Breast epithelium (tissue), 4 donors: ENCODE measurements at places on chromosomes 6 and 20.

DNA sequence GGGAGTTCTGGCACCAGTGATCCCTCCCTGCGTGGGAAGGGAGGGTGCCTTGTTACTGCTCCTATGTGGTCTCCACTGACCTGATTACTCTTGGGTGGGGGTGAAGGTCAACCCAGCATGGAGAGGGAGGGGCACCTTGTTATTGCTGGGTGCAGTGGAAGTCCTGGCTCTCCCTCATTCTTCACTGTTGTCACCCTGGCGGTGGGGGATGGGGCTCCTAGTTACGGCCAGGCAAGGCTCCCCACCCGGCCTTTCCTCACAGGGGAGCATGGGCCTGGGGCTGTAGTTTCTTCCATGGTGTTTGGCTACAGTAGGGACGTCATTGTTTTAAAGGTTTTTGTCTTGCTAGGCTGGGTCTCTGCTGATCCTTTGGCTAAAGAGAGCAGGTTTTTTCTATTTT, 40.8 kb downstream of the PACSIN1 start:
- no peak for DNase-seq

DNA sequence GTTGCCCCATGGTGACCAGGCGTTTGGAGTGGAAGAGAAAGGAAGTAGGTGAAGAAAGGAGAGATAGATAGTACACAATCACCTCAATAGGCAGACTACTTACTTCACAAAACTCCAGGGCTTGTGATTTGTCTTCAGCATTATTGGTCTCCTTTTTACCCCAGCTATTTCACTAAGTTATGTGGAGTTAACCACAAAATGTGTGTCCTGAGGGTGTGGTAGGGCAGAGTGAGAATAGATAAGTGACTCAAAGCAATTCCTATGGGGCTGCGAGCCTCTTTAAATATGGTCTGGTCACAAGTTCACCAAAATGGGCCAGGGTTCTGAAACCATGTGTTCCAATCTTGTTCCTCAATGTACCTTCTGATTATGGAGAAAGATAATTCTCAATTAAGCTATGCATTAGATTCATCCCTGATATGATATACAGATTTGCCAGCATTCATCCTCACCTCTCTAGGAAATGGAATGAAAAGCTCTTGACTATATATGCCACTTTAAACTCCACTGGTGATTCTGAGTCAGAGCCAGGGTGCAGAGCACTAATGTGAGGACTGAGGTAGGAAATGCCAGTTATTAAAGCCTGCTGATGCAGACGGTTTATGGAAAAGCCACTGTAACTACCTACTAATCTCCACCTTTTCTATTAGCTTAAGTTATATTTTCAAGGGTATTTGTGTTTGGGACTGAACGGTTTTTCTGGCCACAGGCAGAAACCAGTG, 310.6 kb upstream of the MANEA start:
- DNase-seq, result no peak

DNA sequence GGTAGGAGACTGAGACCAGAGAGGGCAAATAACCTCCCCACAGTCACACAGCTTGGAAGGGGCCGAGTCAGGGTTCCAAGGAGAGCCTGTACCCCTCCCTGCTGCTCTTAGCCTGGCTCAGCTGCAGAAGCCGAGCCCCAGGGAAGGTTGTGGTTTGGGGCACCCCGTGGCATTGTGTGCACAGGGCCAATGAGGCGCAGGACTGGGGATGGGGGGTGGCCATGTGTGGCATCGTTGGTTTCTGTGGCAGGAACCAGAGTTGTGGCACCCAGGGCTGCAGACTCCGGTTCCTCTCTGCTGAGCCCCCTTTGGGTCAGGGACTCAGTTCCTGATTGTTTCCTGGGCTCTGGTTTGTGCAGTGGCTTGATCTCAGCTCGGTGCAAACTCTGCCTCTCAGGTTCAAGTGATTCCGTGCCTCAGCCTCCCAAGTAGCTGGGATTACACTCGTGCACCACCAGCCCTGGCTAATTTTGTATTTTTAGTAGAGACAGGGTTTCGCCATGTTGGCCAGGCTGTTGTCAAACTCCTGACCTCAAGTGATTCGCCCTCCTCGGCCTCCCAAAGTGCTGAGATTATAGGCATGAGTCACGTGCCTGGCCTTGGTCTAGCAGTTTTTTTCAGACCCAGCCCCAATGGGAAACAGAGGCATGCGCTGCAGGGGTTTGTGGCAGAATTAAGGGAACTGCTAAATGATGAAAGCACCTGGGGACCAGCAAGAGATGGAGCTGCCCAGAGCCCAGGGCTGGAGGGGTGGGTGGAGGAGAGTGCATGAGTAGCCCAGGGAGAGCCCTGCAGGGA, 221.0 kb upstream of the SULF2 start:
- DNase-seq, result no peak

- no peak for DNase-seq
Measured at GRCh38 chr6:21005816-21006570, 471.7 kb downstream of the CDKAL1 start.

GRCh38 chr6:32970413-32971241, 2.2 kb downstream of the BRD2 start:
- DNase-seq, result peak; percentile 89

GRCh38 chr20:45410887-45411286, 2.8 kb downstream of the DBNDD2 start:
- DNase-seq, result no peak

DNA sequence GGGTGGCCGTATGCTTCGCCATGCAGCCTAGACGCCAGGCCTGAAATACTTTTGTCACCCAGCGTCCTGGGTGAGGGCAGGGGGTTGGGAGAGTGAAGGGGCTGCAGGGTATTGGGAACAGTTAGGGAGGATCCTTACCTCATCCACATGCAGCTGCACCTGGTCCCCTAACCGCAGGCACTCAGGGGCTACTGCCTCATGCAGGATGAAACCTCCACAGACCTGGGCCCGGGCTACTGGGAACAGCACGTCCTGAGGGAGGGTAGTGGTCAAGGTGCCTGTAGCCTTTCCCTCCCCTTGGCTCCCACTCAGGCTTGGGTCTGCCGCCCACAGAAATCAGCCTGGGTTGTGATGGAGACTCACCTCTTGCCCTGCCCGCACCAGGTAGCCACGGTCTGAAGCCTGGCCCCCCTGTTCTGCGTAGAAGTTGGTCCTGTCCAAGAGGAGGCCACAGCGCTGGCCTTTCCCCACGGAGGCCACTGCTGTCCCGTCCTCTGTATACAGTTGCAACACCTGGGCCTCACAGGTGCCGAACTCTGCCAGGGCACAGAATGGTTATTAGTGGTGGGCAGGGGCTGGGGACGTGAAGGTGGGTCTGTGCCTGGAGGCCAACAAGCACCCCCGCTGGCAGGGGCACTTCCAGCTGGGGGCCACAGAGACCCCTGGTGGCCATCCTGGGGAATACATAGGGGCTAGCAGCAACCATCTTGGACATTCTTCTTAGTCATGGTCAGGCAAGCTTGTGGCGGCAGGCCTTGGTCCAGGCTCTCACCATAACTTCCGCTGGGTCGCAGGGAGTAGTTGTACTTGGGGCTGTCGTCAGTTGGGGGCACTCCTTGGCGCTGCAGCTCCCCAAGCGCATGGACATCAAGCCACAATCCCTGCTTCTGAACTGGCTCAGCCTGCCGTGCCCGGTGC, 8.6 kb downstream of the AARS2 start:
- DNase-seq, result no peak

DNA sequence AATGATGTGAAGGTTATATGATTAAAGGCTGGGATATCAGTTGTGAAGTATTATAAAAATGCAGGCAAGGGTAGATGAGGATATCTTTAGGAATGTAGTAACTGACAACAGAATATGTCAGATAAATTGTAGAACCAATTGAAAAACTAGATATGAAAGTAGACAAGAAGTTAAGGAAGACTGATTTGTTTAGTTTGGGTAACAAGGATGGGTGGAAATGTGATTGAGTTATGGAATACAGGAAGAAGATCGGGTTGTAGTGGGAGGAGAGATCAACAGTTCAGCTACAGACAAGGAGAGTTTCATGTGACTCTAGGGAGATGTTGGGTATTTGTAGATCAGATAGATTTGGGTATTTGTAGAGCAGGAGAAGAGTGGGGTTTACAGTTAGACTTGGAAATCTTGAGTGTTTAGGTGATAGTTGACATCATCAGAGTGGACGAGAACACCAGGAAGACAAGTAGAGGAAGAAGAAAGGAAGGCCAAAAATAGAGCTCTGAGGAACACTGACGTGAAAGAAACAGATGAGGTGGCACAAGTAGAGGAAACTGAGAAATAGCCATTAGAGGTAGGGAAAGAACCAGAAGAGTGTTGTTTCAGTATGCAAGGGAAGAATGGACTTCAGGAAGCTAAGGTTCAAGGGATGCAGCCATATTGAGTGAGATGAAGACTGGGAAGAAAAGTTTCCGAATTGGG, 12.1 kb upstream of the TSPYL1 start:
- no peak for DNase-seq

- no peak for DNase-seq
Measured at GRCh38 chr6:157398151-157398550, 17.2 kb downstream of the ZDHHC14 start.

DNA sequence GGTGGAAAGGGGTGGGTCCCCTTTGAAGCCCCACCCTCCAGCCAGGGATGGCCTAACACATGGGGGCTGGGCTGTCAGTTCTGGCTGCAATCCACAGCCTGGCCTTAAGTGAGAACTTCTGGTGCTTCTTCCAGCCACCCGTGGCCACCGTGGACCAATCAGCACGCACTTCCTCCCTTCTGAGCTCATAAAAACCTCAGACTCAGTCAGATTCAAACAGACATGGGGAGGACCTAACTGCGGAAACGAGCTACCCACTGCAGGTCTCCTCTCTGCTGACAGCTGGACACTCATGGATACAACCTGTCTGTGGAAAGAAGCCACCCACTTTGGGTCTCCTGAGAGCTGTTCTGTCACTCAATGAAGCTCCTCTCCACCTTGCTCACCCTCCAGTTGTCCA, 20.4 kb upstream of the ZNF391 start:
- no peak for DNase-seq

DNA sequence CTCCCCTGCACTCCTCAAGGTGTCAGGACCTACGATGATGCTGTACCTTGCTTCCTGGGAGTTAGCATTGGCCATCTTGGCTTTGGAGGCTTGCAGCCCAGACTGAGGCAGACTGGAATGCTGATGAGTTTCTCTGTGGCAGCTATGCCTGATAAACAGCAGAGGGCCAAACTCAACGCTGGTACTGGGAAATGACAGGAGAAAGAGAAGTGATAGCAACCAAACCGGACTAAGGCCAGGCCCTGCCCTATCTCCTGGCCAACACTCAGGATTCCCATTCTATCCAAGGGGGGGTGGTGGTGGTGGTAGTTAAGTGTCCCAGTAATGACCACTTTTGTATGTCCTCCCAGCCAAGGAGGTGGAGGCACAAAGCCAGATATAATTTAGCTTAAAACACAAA, 90.0 kb upstream of the DTNBP1 start:
- no peak for DNase-seq

DNA sequence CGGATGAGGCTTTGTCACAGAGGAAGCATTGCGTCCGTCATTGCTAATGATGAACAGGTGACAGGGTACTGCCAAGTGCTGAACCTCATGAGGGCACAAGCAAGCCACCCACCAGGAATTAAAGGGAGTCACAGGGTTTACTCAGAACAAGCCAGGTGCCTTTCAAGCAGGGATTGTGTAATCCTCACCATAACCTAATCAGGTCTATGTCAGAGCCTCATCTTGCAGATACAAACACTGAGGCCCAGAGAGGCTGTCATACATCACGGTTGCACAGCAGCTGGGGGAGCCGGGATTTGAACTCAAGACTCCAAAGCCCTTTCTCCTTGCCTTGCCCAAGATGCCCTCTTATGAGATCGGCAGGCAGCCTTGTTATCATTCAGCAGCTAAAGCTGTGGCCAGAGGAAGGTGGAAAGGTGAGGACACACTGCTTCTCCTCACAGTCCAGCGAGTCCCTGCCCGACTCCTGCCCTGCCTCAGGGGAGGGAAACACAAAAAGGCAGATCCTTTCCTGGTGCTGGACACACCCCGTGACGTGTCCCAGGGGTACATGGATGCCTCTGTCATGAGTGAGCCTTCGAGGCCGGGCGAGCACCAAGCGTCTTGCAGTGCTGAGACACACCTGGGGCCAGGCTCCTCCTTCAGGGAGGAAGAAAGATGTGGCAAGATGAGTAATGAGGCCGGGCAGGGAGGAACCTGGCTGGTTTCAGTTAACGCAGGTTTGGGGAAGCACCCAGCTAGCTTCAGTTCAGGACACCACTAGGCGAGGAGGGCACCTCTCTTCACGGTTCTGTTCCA, 214.9 kb downstream of the LY86 start:
- peak; percentile 87 for DNase-seq

DNA sequence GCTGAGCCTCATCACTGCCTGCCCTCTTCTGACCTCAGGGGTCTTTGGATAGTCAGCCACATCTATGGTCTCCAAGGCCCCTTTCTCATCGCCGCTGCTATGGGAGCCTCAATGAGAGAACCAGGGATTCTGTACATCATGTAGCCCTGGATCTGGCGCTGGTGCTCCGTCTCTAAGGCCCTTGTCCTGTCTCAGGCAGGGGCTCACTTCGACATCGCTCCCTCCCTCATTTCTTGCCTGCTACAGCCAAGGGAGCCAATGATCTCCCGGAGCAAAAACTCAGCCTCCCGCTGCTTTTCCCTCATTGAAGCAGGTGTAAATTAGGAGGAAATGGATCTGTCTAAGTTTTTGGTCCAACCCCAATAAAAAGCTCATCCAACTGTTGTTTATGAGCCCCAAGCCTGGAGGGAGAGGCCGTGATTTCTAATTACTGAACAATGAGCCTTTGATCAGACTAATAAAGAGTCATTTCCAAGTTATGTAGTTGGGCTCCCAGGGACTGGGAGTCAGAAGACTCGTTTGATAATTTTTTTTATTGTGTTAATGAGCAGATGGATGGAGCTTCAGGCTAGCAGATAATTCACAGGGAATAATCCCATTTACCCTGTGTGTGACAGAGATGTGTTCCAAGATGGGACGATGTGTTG, 30.9 kb downstream of the LBP start:
- DNase-seq, result peak; percentile 19

DNA sequence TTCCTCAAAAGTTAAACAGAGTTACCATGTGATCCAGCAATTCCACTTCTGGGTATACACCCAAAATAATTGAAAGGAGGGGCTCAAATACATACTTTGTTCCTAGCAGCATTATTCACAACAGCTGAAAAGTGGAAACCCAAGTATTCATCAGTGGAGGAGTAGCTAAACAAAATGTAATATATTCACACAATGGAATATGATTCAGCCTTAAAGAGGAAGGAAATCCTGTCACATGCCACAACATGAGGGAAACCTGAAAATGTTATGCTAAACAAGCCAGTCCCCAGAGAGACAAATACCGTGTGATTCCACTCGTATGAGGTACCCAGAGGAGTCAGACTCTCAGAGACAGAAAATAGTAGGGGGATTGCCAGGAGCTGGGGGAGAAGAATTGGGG, 44.5 kb downstream of the PXDC1 start:
- no peak for DNase-seq

- no peak for DNase-seq
Measured at GRCh38 chr6:72619883-72620696, 1.8 kb upstream of the KCNQ5 start.

- no peak for DNase-seq
Measured at GRCh38 chr6:114033606-114034005, 62.7 kb upstream of the HDAC2 start.

- no peak for DNase-seq
Measured at GRCh38 chr6:18034798-18035202, 47.4 kb upstream of the KIF13A start.

GRCh38 chr6:167098825-167099225, 24.1 kb upstream of the CCR6 start:
- no peak for DNase-seq

GRCh38 chr6:45566882-45567281, 189.1 kb upstream of the SUPT3H start:
- no peak for DNase-seq
